Natural killer cell (primary cell): ENCODE measurements at places on chromosomes 1 and 21. TPM values are rescaled to one million over a fixed set of nuclear protein-coding genes. Genes with fewer than 3 reads are reported as not detected.
A peak's percentile ranks its signal among the peaks of the same experiment; 100 is the strongest.

The OXCT2 gene
- total RNA-seq, result 1.9 TPM

The NOS1AP gene
- total RNA-seq, result not detected

GRCh38 chr1:20729155-20729931 lies 3.2 kb downstream of the SH2D5 start:
- H3K36me3 ChIP-seq, result no peaks in the 10 kb centered on the region
- peaks cover 15% of the 10 kb centered on the region for H3K27me3 ChIP-seq

The AMY1A gene
- total RNA-seq, result not detected

- no peaks in the 10 kb centered on the region for H3K36me3 ChIP-seq
- H3K27me3 ChIP-seq, result no peaks in the 10 kb centered on the region
- H3K27ac ChIP-seq, result no peak overlapping the region
Observed at GRCh38 chr1:239457491-239458143, 71.2 kb downstream of the CHRM3 start.

DNA sequence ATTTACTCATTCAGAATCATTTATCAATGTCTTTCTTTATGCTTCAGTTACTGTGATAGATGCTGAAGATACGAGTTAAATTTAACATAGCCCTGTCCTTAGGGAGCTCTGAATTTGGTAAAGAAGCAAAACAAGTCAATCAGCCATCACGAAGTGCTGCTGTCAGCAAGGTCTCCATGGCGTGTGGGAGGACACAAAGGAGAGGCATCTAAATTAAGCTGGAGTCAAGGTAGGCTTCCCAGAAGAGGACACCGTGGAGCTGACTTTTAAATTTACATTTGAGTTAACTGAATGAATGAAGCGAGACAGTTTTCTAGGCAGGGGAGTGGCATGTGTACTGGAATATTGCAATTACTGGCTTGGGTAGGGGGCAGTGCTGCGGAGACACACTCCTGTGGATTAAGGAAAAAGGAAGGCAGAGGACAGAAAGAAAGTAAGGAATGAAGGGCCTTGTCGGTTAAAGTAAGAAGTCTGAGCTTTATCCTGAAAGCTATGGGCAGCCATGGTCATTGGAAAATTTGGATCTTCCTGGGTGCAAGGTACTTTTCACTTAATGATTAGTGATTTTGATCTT lies 41.3 kb upstream of the C1orf87 start:
- H3K36me3 ChIP-seq, result no peaks in the 10 kb centered on the region
- H3K27ac ChIP-seq, result no peak overlapping the region
- H3K4me1 ChIP-seq, result no peaks in the 10 kb centered on the region
- no peaks in the 10 kb centered on the region for H3K27me3 ChIP-seq
- H3K4me3 ChIP-seq, result no peak overlapping the region

GRCh38 chr1:163071405-163072255 lies 2.5 kb downstream of the RGS4 start:
- H3K4me1 ChIP-seq, result no peaks in the 10 kb centered on the region
- H3K36me3 ChIP-seq, result no peaks in the 10 kb centered on the region
- no peak for DNase-seq
- no peak overlapping the region for H3K4me3 ChIP-seq

The A3GALT2 gene
- not detected for total RNA-seq

- H3K4me3 ChIP-seq, result no peak overlapping the region
- no peak overlapping the region for H3K27ac ChIP-seq
- DNase-seq, result no peak
- no peaks in the 10 kb centered on the region for H3K4me1 ChIP-seq
- no peaks in the 10 kb centered on the region for H3K36me3 ChIP-seq
Observed at GRCh38 chr1:163837206-163837605, 515.5 kb downstream of the NUF2 start.

DNA sequence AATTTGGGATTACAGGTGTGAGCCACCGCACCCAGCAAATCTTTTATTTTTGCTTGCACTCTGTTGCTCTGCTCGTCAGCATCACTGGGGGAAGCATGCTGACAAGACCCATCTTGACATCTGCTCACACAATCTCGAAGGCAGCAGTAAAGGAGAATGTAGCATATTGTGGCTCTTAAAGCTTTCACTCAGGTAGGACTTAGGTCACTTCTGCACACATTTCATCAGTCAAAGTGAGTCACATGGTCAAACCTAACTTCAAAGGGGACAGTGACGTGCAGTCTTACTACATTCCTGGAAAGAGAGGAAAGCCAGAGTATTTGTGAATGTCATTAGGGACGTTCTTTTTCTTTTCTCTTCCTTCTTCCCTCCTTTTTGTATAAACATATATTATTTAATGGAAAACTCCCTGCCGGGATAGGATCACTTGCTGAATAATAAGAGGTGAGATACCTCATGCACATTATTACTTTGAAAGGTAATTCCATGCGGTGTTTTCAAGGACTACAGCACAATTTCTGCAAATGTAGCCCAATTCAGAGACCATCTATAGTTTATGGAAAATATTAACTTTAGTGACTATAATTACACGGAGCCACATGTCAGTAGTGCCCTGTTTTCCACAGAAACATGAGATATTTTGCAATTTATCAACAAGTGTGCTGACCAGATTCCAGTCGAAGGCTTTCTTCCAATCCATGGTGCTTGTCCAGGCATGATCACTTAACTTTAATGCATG lies 19.3 kb upstream of the ACBD6 start:
- no peak overlapping the region for H3K27ac ChIP-seq
- H3K4me1 ChIP-seq, result peaks cover 3% of the 10 kb centered on the region
- no peak overlapping the region for H3K4me3 ChIP-seq
- no peaks in the 10 kb centered on the region for H3K27me3 ChIP-seq
- H3K36me3 ChIP-seq, result no peaks in the 10 kb centered on the region
- DNase-seq, result no peak

The CFAP141 gene
- total RNA-seq, result 1.2 TPM

The OR2M3 gene
- total RNA-seq, result not detected

- H3K36me3 ChIP-seq, result peaks cover under 1% of the 10 kb centered on the region
- no peak overlapping the region for H3K4me3 ChIP-seq
- DNase-seq, result no peak
- H3K27me3 ChIP-seq, result no peaks in the 10 kb centered on the region
- H3K4me1 ChIP-seq, result no peaks in the 10 kb centered on the region
Observed at GRCh38 chr1:198873696-198874230, 234.9 kb downstream of the PTPRC start.

The FMO3 gene
- not detected for total RNA-seq

The DNAJC28 gene
- total RNA-seq, result 0.63 TPM

DNA sequence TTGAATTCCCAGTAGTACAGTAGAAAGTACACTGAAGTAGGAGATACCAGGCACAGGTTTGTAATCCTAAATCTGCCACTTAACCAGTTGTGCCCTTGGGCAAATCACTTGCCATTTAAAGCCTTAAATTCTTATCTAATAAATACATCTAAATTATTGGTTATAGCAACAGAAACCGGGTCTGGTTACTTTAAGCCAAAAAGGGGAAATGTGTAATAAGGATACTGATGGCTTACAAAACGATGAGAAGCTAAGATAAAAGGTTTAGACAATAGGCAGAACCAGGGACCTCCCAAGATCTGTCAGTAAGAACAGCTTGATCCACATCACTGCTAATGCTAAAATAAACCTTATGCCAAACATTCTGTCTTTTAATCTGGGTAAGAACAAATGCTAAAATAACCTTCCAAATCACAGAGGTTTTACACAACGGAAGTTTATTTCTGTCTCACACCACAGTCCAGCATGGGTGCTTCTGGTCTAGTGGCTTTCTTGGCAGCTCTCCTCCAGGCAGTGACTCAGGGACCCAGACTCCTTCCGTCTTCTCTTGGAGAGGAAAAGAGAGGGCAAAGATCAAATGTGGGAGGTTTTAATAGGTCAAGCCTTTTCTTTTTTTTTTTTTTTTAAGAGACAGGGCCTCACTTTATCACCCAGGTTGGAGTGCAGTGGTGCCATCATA lies 16.5 kb upstream of the ZMYM1 start:
- H3K27me3 ChIP-seq, result no peaks in the 10 kb centered on the region
- no peak overlapping the region for H3K4me3 ChIP-seq
- no peak overlapping the region for H3K27ac ChIP-seq
- no peak for DNase-seq

DNA sequence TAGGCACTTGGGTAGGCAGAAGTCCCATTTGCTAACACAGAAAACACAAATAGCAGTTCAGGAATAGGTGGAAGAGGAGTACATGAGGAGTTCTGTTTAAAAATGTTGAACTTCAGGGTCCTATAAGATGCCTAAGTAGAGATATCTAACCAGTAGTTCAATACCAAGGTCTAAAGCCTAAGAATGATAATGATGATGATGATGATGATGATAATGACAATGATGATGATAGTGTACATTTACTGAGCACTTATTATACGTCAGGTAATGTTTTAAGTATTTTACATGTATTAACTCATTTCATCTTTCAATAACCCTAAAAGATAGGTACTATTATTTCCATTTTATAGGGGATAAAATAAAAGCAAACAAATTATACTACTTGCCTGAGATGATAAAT lies 50.1 kb downstream of the GDAP2 start:
- no peaks in the 10 kb centered on the region for H3K27me3 ChIP-seq
- H3K27ac ChIP-seq, result no peak overlapping the region
- peaks cover 75% of the 10 kb centered on the region for H3K36me3 ChIP-seq

DNA sequence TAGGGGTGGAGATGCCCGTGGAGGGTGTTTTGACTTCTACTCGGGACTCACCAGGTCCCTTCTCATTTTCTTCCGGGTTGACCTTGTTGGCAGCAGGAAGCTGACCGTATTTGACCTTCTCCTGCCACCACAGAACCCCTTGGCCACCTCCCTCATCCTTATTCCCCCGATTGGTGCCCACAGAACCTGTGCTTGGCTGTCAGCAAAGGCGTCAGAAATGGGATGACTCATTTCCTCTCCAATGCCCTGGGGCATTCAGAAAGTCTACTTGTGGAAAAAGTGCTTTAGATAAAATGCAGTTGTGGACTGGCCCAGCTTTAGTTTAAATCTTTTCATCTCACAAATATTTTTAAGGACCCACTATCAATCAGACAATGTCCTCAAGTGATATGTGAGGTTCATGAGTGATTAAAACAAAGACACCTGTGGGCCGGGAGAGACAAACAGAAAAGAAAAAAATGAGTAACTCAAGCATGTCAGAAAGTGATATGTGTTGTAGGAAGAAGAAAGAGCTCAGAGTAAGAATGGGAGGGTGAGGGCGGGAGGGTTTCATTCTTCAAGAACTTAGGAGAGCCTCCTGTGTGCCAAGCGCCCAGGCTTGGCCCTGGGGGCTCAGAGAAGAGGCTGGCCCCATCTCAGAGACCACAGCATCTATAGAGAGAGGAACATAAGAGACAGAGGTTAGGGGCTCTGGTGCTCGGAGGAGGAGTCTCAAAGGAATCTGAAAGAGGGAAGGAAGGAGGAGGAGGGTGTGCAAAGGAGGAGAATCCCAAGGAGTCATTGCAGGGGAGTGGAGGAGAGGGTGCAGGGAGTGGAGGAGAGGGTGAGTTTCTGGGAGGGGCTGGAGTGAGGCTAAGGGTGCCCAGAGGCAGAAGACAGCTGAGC lies 221.6 kb upstream of the VAMP3 start:
- H3K36me3 ChIP-seq, result no peaks in the 10 kb centered on the region
- H3K4me1 ChIP-seq, result peaks cover 13% of the 10 kb centered on the region
- peak; percentile 25 for DNase-seq
- H3K27ac ChIP-seq, result peak overlapping the region; percentile 42
- no peak overlapping the region for H3K4me3 ChIP-seq
- no peaks in the 10 kb centered on the region for H3K27me3 ChIP-seq

DNA sequence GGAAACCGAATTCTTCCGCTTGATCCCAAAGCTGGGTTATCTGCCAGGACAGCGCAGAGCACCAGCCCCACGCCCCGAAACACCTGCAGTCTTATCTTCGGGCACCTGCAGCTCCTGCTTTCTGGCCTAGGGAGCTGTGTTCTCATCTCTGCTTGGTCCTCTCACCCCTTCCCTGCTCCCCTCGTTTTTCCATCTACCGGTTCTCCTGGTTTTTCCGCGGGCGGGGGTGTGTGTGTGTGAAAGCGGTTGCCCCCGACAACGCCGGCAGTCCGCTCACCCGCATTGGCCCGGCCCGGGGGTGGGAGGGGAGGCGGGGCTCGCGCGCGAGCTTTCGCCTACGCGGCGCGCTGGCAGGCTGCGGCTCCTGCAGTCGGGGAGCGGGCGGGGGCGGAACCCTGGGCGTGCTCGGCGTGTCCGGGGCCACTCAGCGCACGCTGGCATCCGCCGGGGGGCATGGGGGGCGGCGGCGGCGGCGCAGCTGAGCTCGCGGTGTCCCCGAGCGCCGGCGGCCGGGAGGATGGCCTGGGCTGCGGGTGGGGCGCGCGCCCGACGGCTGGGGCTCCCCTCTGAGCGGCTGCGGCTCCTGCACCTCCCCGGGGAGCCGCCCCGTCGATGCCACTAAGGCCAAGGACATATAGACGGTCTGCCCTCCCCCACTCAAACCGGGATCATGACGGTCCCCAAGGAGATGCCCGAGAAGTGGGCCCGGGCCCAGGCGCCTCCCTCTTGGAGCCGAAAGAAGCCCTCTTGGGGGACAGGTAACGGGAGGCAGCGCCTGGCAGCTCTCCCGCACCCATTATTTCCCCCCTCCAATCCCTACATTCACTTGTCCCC lies 3.2 kb downstream of the ATP8B2 start:
- peaks cover 17% of the 10 kb centered on the region for H3K36me3 ChIP-seq
- peak; percentile 91 for DNase-seq
- H3K27ac ChIP-seq, result peak overlapping the region; percentile 63
- H3K4me1 ChIP-seq, result peaks cover 58% of the 10 kb centered on the region
- no peaks in the 10 kb centered on the region for H3K27me3 ChIP-seq

The SLC22A15 gene
- total RNA-seq, result 6.0 TPM

The BGLAP gene
- total RNA-seq, result 1.6 TPM

The TRIM67 gene
- not detected for total RNA-seq

The GUCA2A gene
- not detected for total RNA-seq

DNA sequence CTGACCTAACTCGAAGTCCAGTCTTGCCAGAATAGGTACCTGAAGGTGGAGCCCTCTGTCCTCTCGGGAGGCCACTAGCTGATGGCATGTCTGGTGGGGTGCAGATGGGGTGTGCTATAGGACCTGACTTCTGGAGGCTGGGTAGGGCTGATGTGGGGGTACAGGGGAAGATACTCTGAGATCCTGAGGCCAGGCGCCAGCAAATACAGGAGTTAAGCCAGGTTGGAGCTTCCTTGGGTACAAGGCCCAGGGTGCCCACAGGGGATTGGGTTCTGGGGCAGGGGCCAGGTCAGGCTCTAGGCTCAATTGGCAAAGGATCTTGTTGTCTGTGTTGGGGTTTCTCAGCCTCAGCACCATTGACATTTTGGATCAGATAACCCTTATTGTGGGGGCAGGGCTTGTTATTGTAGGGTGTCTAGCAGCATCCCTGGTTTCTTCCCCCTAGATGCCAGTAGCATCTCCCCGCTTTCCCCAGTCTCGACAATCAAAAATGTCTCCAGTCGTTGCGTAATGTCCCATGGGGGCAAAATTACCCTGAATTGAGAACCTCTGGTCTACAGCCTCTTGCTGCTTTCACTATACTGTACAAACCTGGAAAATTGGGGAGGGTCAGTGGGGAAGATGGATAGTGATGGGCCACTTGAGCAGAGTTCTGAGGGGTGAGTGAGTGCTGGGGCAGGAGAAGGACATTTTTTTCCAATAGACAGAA lies 9.2 kb downstream of the PTPRF start:
- no peak for DNase-seq
- H3K4me1 ChIP-seq, result no peaks in the 10 kb centered on the region
- H3K36me3 ChIP-seq, result no peaks in the 10 kb centered on the region
- no peaks in the 10 kb centered on the region for H3K27me3 ChIP-seq
- no peak overlapping the region for H3K4me3 ChIP-seq
- H3K27ac ChIP-seq, result no peak overlapping the region
